ENCODE measurements at places on chromosomes 11 and 22.

DNA sequence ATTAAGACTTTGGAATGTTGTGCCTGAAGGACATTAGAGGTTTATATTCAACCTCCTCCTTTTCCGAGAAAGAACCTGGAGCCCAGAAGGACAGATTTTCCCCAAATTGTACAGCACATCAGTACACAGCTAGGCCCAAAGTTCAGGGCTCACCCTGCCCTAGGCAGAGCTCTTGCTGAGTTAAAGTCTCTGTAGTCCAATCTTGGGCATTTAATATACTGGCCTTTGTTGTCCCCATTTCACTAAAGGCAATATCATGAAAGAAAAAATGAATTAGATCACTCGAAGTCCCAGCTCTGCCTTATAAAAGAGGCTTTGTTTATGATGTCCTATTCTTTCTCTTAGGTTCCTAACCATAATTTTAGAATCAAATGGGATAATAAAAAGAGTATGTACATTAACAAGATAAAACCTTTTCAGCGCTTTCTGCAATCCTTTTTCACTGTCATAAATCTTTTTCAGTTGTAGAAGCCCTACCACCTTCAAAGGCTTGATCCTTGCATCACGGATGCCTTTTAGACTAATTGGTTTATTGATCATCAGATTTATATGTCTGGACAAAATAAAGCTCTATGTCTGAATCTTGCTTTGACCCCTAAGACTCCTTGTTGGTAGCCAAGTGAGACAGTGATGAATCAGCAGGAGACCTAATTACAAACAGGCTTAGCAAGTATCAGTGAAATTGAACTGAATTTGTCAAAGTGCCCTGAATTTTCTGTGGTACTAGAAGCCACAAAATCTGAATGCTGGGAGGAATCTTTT lies 39.8 kb downstream of the RELT start:
- no peak for DNase-seq

GRCh38 chr11:93225662-93226061 lies 27.9 kb upstream of the SLC36A4 start:
- peak; percentile 77 for DNase-seq

- DNase-seq, result no peak
These were observed 8.2 kb downstream of the CREB3L1 start for GRCh38 chr11:46285594-46286033.

DNA sequence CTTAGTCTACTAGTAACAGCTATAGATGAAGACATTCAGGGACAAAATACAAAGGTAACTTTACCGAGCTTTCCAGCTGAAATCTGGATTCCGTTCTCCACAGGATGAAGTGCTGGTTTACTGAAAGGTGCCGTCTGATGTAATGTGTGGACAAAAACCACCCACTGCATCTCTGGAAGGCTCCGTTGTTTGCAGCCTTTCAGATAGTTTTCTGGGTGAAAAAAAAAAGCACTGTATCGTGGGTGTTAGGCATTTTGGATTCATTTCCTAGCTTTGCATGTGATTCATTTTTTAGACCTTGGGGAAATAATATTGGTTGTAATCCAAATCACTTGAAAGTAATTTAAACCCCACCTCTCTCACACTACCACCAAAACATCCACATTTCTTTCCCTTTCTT lies 10.4 kb downstream of the JAM3 start:
- DNase-seq, result no peak

- no peak for DNase-seq
These were observed 28.6 kb downstream of the LRRC32 start for GRCh38 chr11:76641905-76642304.

DNA sequence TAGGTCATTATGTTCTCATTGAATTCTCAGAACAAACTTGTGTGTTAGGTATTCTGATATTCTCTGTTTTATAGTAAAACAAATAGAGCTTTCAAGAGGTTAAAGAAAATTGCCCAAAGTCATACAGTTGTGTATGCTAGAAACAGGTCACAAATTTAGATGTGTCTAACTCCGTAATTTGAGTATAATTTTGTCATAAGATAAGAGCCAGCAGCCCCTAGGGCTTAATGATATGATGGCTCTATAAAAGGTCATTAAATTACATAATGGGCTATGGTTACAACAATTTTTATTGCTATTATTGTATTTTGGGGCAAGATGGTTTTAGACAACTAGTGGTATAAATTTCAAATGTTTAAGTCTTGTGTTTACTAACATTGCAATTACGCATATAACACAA lies 701.9 kb downstream of the LUZP2 start:
- DNase-seq, result no peak

GRCh38 chr11:102438311-102439062 lies 14.1 kb downstream of the TMEM123 start:
- DNase-seq, result no peak

DNA sequence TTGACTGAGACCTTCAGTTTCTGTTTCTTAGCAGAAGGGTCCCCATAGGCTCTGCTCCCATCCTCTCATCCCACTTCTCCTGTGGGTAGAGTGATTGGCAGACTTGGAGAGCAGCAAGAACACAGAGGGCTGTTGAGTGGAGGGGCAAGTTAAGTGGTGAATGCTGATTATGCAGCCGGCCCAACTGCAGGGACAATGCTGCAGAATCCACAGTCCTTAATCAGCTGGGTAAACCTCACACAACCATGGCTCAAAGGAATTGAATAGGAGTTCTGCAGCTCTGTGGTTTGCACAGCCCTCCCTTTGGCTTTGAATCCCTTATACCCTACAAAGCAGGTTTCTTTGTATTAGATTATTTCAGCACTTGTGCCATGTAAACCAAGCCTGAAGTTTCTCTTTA lies 161.1 kb downstream of the NAV2 start:
- DNase-seq, result peak; percentile 56

DNA sequence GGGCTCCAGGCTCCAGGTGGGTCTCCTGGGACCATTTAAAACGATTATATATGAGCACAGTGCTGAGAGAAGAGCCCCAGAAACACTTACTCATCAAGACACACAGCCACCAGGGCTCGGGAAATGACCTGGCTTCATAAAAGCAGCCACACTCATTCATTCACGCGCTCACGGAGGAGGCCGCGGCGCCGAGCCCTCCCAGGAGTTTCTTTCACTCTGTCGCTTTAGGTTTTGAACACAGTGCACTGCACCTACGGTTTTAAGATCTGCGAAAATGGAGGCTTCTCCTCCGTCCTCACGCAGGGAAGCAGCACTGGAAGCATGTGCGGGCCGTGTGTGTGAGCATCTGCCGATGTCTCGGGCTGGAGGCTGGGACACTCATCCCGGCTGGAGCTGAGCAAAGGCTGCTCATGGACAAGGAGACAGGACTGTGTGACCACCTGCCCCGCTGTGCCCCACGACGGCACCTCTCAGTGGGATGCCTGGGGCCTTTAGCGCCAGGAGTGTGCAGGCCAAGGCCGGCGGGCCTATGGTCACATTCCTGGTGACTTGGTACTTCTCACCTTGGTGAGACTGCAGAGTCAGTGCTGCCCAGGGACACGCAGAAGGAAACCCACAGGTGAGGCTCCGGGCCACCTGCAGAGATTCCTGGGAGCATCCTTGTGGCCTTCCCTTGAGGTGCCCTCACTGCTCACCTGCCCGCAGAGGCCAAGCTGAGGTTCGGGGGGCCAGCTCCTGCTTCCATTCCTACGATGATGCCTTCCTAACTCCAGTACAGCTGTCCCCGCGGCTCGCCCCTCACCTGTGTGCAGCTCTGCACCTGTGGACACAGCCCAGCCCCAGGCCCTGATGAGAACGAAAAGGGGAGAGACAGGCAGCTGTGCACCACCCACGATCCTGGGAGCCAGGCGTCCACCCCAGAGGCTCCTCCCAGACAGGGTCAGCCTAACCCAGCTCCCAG lies 872.0 kb downstream of the BRD1 start:
- no peak for DNase-seq

- DNase-seq, result no peak
These were observed 103.8 kb downstream of the MORC2 start for GRCh38 chr22:30864441-30865420.

GRCh38 chr11:270451-271318 lies 7.5 kb upstream of the NLRP6 start:
- no peak for DNase-seq

- DNase-seq, result peak; percentile 57
These were observed 192.7 kb downstream of the NAV2 start for GRCh38 chr11:19905280-19905853.

DNA sequence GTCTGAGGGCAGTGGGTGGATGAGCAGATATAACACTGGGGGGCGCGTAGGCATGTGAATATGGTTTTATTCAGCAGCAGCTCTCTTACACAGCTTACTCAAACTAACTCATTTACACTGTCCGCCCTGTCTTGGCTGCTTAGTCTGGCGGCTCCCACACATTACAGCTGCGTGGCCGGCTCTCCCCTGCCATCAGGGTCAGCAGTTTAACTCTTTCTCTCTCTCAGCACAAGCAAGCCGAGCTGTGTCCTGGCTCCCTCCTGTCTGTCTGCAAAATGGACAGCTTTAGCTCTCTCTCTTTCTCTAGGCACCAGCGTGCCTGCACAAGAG lies 1310.1 kb upstream of the RAG2 start:
- DNase-seq, result no peak

DNA sequence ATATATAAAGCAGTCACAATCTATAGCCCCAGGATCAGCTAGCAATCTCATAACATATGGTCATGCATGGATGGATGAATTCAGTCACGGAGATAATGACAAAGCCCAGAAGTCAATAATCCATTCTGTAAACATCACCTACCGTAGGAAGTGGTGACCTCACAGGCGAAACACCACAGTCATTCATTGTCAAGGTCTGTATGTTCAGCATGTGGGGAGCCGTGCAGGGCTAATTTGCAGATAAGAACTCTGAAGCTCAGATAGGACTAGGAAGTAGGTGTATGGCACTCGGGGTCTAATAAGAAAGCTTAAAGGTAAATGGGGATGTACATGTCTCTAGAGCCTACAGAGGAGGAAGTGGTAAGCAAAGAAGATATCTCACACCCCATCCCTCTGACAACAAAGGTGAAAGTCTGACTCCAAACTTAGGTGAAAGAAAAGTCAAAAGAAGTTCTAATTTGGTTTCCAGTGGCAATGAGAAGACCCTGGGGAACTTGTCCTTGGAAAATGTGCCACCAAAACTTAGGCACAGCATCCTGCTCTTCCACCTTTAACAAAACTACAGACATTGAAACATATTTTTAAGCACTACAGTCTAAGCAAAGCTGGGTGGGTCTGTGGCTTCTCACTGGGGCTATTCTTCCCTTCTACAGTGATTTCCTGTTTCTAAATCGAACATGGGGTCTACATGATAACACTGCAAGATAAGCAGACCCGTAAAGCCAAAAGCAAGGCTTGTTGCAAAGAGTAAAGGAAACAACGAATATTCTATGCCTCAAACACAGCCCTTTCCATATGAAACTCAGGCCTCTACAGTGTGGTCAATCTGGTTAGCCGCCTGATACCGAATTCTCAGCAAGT lies 5.2 kb downstream of the CRTAM start:
- peak; percentile 23 for DNase-seq

- DNase-seq, result no peak
These were observed 78.2 kb downstream of the FAM76B start for GRCh38 chr11:95711162-95711944.

DNA sequence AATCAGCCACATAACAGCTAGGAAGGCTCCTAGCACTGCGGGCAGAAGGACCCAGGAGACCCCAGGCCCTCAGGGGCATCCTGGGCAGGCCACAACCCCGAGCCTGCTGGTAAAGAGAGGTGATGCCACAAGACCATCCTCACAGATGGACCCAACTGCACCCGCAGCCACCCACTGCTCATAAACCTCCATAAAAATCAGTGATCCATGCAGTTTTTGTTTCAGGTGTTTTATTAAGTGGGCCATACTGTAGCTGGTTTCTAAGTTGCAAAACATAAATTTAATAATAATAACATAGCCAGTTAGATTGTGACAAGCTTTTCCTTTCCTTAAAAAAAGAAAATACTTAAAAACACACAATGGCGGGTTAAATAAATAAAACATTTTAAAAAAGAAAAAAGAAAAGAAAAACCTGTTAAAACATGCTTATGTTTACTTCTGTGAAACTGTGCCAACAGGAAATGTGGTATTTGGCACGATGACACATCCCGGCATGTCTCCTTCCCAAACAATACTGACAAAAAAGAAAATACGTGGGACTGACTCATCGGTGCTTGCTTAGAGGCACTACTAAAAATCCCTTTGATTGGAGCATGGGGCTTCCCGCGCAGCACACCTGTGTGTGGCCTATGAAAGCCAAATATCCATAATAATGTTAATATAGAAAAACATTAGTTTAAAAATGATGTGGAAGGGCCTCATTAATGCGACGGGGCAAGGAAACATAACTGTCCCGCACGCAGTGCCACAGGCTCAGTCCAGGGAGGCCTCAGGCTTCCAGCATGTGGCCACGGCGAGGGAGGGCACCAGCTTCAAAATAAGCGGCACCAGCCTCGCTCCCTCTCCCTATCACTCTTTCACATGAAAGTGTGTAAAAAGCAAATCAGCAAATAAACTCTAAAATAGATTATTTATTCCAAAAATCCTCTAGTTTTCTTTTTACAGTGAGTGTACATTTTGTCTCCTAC lies 47.5 kb upstream of the SCUBE2 start:
- peak; percentile 96 for DNase-seq

DNA sequence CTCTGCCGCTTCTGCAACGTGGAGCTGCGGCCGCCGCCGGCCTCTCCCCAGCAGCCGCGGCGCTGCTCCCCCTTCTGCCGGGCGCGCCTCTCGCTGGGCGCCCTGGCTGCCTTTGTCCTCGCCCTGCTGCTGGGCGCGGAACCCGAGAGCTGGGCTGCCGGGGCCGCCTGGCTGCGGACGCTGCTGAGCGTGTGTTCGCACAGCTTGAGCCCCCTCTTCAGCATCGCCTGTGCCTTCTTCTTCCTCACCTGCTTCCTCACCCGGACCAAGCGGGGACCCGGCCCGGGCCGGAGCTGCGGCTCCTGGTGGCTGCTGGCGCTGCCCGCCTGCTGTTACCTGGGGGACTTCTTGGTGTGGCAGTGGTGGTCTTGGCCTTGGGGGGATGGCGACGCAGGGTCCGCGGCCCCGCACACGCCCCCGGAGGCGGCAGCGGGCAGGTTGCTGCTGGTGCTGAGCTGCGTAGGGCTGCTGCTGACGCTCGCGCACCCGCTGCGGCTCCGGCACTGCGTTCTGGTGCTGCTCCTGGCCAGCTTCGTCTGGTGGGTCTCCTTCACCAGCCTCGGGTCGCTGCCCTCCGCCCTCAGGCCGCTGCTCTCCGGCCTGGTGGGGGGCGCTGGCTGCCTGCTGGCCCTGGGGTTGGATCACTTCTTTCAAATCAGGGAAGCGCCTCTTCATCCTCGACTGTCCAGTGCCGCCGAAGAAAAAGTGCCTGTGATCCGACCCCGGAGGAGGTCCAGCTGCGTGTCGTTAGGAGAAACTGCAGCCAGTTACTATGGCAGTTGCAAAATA lies 816 bp downstream of the PDE3B start:
- peak; percentile 45 for DNase-seq

- DNase-seq, result no peak
These were observed 864.2 kb downstream of the FAM181B start for GRCh38 chr11:81869351-81870065.

Measured in NCI-H2081 (cell line).